ENCODE measurements at places on chromosomes 2 and 18.

DNA sequence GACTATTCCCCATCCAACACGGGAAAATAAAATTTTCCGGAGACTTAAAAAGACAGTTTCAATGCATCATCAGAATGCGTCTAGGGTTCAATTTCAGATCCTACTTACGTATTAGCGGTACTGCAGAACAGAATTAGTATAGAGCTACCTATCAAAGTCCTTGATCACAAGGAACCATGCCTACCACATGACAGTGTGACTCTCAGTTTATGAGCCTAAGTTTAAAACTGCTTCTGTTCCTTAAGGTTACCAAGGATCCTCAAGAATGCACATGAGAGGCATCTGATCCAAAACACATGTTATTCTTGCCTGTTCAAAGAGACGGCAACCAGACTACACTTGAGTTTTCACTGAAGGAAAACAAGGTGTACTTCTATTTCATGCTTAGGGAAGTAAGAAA lies 369.7 kb downstream of the EPHA4 start:
- no peak for DNase-seq

- no peak for DNase-seq
Measured at GRCh38 chr2:111633643-111634042, 250.3 kb downstream of the ANAPC1 start.

- DNase-seq = no peak
Measured at GRCh38 chr2:128317181-128317898, 1.3 kb downstream of the HS6ST1 start.

DNA sequence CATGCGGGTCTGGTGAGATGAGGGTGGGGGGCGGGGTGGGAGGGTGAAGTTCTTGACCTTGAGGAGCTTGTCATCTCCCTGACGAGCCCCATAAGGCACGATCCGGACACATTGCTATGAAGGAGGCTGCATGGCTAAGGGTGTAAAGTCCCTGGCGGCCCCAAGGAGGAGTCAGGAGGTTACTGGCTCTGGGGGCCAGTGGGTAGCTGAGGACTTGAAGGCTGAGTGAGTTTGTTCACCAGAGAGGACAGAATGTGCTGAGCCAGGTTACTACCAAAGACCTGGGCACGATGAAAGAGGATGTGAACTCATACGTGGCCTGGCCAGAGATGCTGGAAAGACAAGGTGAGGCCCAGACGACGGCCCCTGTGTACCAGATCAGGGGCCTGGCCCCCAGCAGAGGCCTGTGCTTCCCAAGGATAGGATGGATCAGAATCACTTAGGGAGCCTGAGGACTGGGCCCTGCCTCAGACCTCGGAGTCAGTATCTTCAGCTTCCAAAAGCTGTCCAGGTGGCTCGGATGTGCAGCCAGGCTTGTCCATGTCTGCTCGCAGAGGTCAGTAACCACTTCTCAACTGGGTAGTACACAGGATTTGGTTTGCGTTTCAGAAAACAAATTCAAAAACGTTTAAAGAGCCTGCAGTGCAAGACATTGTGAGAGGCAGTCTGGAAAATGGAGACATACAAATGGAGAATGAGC lies 110.9 kb downstream of the RNF144A start:
- DNase-seq = no peak

GRCh38 chr18:80074697-80075096 lies 34.4 kb upstream of the ADNP2 start:
- DNase-seq = no peak

DNA sequence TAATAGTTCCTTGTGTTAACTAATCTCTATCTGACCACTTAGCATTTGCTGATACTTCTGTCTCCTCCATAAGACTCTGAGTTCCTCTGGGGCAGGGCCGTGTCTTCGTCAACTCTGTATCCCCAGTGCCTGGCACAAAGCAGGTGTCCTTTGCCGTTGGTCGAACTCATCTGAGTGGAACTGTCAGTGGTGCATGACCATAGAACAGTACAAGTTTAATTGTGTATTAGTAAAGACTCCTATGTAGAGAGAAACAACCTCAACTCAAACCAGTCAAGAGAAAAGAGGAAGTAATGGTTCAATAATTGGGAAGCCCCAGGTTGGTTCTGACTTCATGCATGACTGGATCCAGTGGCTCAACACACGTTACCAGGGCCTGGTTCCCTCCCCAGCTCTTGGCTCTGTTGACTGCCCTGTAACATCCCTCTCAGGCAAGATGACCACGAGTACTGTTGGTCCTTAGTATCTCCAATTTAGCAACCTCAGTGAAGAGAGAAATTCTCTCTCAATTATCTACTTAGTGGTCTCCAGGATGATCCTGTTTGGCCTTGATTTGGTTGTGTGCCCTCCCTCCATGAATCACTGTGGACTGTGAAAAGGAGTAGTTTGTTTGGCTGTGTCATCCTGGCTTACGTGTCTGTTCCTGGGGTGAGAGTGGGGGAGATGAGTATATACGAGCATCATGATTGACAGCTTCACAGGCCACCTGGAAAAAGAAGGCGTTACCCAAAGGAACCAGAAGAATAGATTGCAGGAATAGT lies 58.5 kb upstream of the MSH6 start:
- no peak for DNase-seq

- no peak for DNase-seq
Measured at GRCh38 chr18:44869533-44869932, 188.8 kb downstream of the SETBP1 start.

DNA sequence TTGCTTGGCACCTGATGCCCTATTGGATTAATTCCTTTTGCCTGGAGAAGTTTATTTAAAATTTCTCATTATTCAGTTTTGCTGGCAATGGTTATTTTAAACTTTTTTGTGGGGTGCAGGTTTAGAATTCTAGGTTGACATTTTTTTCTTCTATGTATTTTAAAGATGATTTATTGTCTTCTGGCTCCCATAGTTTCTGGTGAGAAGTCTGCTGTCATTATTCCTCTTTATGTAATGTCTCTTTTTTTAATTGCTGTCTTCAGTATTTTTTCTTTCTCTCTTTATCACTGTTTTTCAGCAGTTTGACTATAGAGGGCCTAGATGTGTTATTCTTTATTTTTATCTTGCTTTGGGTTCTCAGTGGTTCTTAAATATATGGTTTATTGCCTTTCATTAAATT lies 182.2 kb upstream of the STON1 start:
- DNase-seq = no peak

DNA sequence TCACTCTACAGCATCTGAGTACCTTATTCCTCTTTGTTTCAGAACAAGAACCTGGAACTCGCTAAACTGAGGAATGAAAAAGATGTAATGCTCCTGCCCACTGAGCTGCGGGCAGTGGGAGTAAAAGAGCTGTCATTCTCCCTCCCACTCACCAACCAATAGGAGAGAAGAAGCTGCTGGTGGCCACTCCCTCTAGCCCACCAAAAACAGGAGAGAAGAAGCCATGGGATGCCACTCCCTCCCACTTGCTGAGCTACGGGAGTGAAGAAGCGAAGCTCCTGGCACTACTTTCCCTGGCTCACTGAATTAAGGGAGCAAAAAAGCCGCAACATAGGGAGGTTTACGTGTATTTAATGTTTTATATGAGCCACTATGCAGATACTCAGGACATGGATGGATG lies 53.7 kb downstream of the RIT2 start:
- no peak for DNase-seq

DNA sequence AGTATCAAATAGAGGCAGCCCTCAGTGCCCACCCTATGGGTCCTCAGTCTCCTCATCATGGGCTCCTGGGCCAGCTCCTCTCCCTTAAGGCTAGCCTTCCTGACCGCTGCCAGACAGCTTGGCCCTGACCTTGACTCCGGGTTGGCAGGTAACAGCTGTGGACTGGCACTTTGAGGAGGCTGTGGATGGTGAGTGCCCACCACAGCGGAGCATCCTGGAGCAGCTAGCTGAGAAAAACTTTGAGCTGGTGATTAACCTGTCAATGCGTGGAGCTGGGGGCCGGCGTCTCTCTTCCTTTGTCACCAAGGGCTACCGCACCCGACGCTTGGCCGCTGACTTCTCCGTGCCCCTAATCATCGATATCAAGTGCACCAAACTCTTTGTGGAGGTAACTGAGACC lies 19.0 kb downstream of the CAD start:
- DNase-seq = no peak

- DNase-seq = no peak
Measured at GRCh38 chr2:121527009-121527682, 3.5 kb upstream of the RNU4ATAC start.

- DNase-seq = no peak
Measured at GRCh38 chr18:9710037-9710436, 1.9 kb downstream of the RAB31 start.

- DNase-seq = no peak
Measured at GRCh38 chr2:64626146-64626809, 27.4 kb downstream of the SERTAD2 start.

GRCh38 chr18:42536442-42536841 lies 579.0 kb downstream of the RIT2 start:
- DNase-seq = no peak

DNA sequence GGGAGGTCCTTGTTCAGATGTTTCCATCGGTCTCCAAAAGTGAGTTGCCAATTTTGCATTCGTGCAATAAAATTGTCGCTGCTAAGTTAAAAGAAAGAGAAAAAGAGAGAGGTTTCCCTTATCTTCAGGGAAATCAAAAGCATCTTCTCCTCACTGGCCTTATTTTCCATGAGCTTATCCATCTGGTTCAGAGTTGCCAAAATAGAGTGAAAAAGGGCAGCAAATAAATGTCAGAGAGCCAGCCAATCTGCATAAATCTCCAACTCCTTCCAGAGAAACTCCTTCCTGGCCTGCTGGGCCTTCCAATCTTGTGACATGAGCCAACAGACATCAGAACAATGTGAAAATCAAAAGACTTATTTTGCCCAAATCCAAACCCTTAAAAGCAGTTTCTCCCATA lies 28.4 kb downstream of the PAX3 start:
- DNase-seq = no peak

GRCh38 chr2:16739778-16740581 lies 74.3 kb upstream of the CYRIA start:
- DNase-seq = no peak

DNA sequence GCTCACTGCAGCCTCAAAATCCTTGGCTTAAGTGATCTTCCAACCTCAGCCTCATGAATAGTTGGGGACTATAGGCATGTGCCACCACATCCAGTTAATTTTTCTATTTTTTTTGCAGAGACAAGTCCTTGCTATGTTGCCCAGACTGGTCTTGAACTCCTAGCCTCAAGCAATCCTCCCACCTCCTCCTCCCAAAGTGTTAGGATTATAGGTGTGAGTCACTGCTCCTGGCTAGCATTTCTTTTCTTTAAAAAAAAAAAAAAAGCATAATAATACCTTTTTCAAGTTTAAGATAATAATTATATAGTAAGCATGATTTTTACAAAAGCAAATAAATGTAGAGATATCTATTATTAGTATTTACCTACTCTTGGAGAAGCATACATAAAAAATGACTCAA lies 36.1 kb downstream of the PPP4R1 start:
- DNase-seq = no peak

DNA sequence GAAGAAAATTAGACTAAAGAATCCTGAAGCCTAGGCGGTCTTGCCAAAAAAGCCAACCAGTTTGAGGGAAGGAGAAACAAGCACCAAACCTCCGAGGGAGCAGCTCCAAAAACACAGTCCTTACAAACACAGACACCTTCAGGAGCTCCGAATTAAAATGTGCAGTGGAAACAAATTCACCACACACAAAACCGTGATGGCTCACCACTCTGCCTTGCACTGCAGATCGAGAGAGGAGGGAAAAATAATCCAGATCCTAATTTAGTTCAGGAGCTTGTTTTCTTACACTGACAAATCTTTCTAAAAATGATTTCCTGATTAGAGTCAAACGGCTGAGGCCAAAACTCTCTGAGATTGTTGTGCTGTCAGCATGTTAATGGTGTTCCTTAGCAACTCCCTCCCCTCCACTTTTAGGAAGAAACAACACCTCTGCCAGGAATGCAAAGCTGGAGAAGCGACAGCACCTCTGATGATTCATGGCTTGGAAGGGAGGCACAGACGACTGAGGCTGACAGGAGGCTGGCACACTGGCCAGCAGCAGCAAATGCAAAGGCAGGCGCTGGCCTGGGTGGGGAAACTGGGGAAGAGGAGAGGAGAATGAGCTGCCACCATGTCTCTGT lies 249.4 kb upstream of the KLHL29 start:
- DNase-seq = no peak

DNA sequence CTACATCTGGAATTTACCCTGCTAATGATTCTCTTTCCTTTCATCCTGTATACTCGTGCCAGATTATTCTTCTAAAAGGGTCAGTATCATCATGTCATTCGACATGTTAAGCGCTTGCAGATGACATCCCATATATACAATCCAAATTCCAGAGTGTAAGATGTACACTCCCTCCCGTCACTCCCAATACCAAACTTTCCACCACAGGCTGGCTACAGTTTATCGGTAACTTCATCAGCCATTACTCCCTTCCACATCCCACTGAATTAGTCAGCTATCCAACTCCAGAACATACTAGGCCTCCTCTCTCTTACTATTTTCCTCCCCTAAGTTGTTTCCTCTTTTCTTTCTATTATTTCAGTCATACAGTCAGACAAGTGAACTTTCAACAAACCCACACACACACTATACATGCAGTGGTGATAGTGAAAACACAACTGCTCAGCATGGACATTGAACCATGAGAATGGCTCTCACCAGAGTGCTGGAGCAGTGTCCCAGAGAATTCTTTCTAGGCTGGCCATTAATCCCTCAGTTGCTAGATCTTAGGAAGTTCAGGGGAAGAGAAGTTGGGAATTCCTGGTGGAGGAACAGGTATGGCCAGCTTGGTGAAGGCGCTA lies 10.6 kb upstream of the NMI start:
- DNase-seq = no peak

- no peak for DNase-seq
Measured at GRCh38 chr2:27897717-27898116, 7.2 kb downstream of the BABAM2 start.

DNA sequence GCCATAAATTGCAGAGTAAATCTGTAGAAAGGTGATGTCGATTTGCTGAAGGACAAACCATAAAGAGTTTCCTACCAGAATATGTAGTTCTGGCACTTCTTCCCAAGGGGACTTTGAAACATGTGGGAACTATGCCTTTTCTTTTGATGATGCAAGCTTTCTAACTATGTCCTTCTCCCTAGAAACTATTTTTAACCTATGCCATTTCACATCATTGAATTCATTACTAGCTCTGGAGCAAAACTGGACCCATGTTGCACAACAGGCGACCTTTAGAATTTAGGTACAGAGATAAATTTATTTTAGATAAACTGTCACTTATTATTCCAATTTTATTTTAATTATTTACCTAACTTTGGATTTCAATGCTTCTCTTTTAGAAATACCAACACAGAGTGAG lies 186.5 kb downstream of the CCDC102B start:
- no peak for DNase-seq

DNA sequence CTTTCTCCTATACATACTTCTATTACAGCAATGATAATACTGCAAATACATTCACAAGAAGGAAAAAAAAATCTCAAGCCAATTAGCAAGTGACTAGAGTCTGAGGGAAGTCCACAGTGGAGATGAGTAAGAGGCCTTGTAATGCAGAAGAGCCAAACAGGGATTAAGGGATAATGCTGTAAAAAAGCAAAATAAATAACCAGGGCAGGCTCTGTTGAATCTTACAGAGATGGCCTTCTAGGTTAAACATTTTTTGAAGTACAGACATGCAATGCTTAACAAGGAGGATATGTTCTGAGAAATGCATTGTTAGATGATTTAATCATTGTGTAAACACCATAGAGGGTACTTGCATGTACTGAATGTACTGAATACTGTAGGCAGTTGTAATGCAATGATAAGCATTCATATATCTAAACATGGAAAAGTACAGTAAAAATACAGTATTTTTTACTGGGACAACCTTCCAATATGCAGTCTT lies 122.1 kb upstream of the RMDN2 start:
- no peak for DNase-seq

All from stimulated activated CD8-positive, alpha-beta memory T cell treated with anti-CD3 and anti-CD28 coated beads, Interleukin-4, amount 100 ng/mL, for 4 hours (primary cell).